ENCODE measurements at places on chromosomes 6 and 20.

DNA sequence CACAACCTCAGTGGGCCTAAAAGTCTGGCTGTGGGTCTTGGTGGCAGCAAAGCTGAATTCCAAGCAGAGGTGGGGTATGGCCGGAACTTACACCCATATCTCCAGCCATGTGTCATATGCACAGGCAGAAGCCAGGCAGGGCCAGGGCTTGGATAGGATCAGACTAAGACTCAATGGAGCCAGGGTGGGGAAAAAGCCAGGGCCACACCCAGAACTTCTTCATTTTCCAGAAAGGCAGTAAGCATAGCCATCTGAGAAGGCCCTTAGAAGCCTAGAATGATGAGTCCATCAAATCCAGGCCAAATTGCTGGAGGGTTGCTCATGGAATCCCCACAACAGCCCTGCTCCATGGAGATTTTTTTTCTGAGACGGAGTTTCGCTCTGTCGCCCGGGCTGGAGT, 116.2 kb upstream of the SRSF6 start:
- no peak for DNase-seq

DNA sequence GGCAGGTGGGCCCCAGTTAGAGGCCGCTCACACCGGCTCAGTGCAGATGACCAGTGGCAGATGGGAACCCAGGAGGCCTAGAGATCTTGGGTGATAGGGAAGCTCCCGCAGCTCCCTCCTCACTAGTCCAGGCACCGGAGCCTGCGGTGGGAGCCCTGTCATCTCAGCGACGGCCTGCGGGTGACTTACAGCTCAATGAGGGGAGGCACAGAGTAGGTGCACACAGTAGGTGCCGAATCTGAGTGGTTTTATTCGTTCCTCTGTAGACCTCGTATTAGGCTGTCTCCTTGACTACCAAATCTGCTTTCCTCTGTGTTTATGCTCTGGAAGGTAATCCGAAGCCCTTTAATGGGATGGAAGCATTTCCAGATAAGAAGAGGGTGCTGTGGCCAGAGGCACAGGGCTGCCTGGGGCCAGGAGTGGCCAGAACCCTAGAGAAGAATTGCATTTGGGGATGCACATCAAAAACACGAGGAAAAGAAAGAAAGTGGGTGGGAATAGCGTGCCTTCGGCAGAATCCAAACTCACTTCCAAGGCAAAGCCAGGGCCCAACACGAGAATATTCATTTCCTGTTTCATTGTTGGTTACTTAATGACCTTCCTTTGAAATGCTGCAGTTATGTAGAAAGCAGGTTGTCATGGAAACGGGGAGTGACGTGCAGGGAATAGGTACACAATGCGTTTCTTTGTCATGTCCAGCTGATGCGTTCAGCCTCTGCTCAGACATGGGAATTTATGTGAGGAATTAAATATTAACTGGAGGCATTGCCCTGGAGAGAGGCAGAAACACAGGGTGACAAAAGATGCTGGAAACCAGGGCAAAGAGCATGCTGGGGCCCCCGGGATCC, 24.7 kb downstream of the MYT1 start:
- DNase-seq = peak; percentile 99

DNA sequence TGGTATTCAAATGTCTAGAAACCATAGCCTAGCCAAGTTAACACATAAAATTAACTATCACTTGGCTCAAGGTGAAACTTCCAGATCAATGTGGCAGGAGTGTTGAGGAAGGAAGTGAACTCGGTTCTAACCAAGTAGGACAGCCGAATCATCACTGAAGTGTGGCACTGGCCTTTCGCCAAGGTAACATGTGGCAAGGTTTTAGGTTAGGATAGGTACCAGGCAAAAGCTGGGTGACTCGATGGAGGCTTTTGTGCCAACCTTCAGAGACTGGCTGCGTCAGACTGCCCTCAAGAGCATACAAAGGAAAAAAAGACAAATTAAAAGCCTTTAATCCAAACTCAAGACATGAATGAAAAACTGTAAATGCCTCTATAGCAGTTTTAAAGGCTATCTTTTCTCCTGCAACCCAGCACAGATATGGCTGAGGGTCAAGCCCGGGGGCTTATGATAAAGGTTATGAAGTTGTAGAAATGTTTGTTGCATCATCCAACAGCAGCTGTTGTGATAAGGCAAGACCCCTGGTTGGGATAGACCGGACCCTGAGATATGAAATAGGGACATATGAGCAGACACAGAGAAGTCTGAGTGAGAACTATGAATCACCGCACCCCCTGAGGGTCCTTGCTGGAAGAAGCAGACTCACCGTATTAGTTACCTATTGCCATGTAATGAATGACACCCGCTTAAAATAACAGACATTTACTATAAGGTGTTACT, 11.9 kb downstream of the PSMB9 start:
- no peak for DNase-seq

DNA sequence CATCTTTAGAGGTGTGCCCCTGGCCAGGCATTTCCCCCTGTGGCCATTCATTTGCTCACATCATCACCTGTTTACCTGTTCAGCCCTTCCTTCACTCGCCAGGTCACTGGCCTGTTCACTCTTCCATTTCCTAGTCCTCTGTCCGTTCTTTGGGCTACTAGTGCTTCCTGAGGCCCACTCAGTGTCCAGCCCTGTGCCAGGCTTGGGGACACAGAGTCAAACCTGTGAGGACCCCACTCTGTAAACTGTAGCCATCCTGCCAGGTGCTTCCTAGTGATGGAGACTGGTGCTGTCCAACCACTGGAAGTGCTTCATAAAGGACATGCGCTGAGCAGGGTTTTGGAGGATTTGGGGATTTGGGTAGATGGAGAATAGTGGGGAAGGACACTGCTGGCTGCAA, 3.5 kb downstream of the DLGAP4 start:
- no peak for DNase-seq

GRCh38 chr6:63214816-63215215, 3.5 kb downstream of the FKBP1C start:
- no peak for DNase-seq

DNA sequence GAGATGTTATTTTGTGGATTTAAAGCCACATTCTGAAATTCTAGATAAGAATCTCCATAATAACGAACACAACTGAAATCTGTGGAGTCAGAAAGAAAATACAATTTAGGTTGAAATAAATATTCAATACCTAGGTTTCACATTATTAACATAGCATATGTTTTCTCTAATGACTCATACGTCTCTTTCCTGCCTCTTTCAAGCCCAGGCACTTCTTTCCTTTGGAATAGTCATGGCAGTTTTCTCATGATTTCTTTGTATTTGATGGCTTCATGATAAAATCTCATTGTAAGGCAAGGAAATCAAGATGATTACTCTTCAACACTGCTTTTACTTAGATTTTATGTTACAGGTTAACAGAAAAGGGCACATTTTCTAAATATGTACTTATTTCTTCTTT, 803.7 kb downstream of the PHF3 start:
- no peak for DNase-seq

GRCh38 chr6:23875006-23875405, 251.0 kb upstream of the NRSN1 start:
- DNase-seq = no peak

DNA sequence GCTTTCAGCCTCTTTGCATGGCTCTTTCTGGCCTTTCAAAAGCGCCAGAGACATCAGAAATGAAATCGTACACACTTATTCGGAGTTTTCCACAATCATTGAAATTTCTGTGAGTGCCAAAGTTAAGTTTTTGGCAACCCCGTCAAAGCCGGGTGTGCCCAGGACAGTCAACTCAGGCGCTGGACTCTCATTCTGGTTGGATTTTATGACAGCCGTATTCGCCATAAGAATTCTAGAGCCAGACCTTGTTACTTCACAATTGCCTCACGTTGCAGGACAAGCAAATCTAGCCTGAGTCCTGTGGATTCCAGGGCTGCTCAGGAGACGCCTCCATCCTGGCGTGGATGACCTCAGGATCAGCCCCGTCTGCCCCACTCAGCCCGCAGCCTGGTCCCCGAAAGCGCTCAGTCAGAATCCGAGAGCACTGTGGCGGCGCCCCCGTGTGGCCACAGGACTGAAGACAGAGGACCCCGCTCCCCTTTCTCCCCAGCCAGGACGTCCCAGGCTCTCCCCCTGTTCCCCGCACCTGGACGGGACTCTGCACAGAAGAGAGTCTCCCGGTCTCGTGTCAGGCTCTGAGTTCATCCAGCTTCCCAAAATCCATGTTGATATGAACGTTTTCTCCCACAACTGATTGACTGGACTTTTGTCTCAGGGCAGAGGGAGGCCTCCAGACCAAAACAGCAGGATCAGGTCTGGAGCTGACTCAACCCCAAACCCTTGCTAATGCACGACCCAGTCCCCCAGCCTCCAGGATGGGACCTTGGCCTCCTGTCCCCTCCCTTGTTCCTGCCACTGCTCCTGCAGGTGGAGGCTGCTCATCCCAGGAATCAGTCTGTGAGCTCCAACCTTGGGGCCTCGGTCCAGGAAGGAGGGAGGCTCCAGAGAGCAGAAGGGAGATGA, 38.2 kb downstream of the MICA start:
- DNase-seq = no peak

GRCh38 chr6:103277936-103278335, 1581.8 kb downstream of the HACE1 start:
- no peak for DNase-seq

DNA sequence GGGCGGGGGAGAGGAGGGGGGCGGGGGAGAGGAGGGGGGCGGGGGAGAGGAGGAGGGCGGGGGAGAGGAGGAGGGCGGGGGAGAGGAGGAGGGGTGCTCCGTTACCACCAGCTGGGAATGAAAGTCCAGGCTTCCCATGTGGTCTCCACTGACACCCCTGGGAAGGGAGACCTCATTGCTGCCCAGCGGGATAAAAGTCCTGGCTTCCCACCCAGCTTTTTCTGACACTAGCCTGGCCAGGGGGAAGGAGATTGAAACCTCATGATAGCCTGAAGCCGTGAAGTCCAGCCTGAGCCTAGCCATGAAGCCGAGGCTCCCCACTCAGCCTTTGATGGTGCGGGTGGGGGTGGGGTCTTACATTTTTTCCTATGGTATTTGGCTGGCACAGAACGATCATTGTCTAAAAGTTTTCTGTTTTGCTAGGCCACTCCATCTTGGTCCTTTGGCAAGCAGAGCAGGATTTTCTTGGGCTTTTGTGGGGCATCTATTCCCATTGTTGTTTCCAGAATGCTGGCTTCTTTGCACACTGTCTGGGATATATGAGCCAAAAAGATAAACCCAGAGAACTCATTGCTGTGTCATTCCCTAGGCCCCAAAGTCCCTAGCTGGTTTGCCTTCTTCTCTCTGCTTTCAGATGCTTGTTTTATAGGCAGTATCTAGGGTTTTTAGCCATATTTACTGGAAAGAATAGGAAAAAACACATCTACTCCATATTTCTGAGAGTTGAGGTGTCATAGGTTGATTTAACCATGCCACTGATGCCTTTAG, 67.9 kb upstream of the RNF24 start:
- DNase-seq = no peak

DNA sequence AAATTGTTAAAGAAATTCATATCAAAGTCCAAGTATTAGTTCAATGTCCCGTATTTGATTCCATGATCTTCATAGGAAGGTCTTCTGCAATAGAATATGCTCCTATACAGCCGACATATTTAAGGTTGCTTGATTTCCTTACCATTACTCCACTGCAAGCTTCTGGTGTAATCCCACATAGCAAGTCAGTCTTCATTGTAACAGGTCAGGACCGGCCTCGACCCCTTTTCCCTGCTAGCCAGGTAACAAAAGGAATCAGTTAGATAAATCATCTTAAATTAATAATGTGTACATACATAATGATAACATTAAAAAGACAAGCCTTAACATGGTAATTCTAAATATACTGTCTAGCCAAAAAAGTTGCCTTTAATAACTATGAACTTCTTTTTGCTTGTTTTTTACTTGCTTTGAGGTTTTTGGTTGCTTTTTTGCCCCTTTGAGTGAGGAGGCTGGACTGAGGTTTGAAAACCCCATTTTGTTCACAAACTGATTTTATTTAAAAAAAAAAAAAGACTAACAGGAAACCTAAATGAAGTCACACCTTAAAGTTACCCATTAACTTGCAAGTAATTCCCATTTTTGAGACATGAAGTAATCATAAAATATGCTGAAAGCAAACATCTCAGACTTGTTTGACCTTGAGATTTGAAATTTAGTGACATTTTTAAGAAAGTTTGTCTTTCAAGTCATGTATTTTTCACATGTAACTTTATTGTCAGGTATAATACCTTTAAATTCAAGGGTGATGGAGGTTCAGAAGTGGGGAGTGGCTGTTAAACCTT, 19.2 kb upstream of the SNX14 start:
- no peak for DNase-seq

GRCh38 chr6:16060039-16060438, 68.8 kb upstream of the MYLIP start:
- peak; percentile 84 for DNase-seq

- DNase-seq = no peak
Measured at GRCh38 chr20:32296819-32297420, 19.5 kb downstream of the KIF3B start.

- no peak for DNase-seq
Measured at GRCh38 chr6:32529697-32530430, at the start of gene HLA-DRB5. TSS of gene HLA-DRB5 (minus strand) at chr6:32530287. CDS start at chr6:32530224, 63 bp downstream.

- peak; percentile 86 for DNase-seq
Measured at GRCh38 chr6:28953039-28953584, 29.3 kb upstream of the TRIM27 start.

GRCh38 chr20:35947907-35948306, 6.4 kb downstream of the SCAND1 start:
- no peak for DNase-seq

- no peak for DNase-seq
Measured at GRCh38 chr20:36205026-36205425, 31.3 kb upstream of the AAR2 start.

- no peak for DNase-seq
Measured at GRCh38 chr6:117448011-117448410, 22.3 kb upstream of the ROS1 start.

GRCh38 chr20:62305149-62305764, 2.5 kb downstream of the ADRM1 start:
- DNase-seq = no peak

- no peak for DNase-seq
Measured at GRCh38 chr6:1200409-1201101, 111.3 kb upstream of the FOXQ1 start.

- DNase-seq = no peak
Measured at GRCh38 chr6:50318536-50318935, 268.8 kb upstream of the DEFB112 start.

DNA sequence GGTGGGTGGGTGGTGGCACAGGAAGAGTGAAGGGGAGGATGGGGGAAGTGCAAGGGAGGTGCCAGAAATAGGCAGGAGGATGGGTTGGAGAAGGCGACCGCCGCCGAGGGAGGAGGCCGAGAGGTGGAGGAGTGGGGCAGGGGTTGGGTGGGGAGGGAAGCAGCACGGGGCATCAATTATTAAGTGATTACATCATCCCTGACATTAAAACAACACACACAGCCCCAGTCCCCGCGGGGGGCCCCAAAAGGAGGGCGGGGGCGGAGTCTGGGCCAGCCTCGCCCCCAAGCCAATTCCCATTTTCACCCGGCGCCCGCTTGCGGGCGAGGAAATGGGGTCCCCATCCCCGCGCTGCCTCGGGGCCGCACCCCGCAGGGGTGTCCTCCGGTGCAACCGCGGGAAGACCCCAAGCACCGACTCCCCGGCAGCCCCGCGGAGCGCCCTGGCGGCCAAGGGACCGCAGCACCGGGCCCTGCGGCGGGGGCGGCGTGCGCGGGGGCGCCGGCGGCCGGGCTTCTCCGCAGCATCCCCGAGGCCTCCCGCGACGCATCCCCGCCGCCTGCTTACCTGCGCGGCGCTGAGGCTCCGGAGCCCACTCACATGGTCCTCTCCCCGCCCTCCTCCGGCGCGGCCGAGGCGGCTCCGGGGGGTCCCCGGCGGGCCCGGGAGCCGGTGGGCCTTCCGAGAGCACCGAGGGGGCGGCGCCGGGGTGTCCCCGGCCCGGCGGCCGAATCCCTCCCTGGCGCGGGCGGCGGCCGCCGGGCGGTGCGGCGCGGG, 663 bp downstream of the FYN start:
- DNase-seq = peak; percentile 87

- DNase-seq = no peak
Measured at GRCh38 chr20:8663424-8663823, 405.5 kb upstream of the PLCB4 start.

Data from NCI-H146 (cell line).